Renal cortical epithelial cell (primary cell): ENCODE measurements at places on chromosomes 3 and 15. TPM values are rescaled to one million over a fixed set of nuclear protein-coding genes. Genes with fewer than 3 reads are reported as not detected.

- no peak for DNase-seq
Observed at GRCh38 chr3:177883957-177884356, 652.3 kb upstream of the KCNMB2 start.

DNA sequence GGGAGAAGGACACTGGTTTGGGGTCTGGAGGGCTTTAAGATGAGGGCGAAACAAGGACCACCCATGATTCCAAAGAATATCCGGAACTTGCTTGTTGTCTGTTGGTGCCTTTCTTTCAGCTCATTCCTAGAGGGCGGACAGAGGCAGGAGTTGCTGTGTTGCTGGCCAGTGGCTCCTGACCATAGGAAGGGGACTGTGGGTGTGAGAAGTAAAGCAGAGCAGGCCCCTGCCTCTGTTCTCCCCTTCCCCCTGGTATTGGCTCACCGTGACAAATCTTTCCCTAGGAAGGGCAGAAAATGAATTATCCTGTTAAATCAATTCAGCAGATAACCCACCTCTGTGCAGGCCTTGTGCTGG lies 89.1 kb downstream of the LIPC start:
- no peak for DNase-seq

DNA sequence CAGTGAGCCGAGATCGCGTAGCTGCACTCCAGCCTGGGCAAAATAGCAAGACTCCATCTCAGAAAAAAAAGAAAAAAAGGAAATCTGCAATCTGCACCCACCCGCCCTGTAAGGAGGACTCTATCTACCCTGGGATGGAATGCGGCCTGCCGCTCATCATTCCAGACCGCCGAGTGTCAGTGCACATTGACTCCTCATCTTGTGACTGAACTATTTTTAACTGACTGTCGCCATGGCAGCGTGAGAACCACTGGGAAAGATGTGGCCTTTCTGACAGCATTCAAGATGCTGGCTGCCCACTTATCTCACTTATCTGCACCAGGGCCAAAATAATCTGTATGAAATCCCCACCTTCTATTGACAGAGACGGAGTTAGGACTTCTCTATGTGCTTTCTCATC lies 38.8 kb upstream of the ANKRD34C start:
- no peak for DNase-seq

DNA sequence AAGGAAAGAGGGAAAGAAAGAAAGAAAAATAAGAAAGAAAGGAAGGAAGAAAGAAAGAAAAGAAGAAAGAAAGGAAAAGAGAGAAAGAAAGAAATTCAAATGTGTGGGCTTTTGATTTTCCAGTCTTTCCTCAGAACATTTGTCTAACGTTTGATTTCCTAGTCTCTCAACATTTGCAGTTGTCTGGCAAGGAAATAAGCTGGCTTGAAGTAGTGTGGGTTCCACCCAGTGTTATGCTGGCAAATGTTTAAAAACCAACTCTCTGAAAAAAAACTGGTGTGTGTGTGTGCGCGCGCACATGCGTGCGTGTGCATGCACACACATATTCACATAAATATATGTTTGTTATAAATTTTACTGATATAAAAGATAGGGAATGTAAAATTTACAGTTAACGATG lies 54.6 kb upstream of the C3orf49 start:
- no peak for DNase-seq

DNA sequence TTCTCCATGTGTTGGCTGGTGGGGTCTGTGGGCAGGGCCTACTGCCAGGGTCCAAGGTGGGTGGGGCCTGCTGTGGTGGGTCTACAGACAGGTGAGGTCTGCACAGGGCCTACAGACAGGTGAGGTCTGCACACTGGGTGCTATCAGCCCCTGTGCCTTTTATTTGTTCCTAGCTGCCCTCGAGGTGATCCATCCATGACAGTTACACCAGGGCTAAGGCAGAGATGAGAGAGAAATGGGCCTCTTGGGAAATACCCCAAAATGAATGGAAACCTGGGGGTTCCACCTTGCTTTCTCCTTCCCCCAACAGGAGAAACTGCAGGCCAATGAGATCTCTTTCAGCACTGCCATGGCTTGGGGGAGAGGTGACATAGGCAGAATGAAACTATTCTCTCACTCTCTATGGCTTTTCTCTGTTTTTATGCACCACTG lies 36.4 kb downstream of the CFAP100 start:
- no peak for DNase-seq

DNA sequence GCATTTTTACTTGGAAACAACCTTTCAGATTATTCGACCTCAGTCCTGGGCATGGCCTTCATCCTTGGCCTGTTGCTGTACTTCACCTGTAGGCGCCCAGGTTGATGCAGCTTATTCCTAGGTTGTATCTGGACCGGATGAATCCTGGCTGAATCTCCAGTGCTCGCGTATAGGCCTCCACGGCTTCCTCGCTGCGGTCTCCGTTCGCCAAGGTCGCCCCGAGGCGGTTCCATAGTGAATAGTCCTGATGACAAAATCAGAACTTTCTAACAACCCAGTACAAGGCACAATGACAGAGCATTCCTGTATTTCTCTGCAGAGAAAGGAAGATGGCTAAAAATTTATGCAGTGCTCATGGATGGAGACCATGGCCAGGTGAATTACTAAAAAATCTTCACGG lies 154.7 kb downstream of the USP13 start:
- DNase-seq = no peak

- peak; percentile 68 for DNase-seq
Observed at GRCh38 chr15:57444877-57445513, 68.7 kb downstream of the CGNL1 start.

GRCh38 chr15:61141497-61142125 lies 87.5 kb downstream of the RORA start:
- no peak for DNase-seq

DNA sequence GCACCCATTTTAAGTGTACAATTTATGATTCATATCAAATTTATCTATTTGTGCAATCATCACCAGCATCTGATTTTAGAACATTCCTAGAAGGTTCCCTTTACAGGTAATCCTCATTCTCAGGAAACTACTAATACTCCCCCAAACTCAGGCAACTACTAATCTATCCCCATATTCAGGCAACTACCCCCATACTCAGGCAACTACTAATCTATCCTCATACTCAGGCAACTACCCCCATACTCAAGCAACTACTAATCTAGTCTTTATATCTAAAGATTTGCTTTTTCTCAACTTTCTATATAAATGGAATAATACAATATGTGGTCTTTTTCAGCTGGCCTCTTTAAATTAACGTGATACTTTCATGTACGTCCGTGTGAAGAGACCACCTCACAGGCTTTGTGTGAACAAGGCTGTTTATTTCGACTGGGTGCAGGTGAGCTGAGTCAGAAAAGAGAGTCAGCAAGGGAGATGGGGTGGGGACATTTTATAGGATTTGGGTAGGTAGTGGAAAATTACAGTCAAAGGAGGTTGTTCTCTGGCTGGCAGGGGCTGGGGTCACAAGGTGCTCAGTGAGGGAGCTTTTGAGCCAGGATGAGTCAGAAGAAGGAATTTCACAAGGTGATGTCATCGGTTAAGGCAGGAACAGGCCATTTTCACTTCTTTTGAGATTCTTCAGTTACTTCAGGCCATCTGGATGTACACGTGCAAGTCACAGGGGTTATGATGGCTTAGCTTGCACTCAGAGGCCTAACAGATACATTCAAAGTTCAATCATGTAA lies 1444.5 kb upstream of the CADM2 start:
- DNase-seq = peak; percentile 62

DNA sequence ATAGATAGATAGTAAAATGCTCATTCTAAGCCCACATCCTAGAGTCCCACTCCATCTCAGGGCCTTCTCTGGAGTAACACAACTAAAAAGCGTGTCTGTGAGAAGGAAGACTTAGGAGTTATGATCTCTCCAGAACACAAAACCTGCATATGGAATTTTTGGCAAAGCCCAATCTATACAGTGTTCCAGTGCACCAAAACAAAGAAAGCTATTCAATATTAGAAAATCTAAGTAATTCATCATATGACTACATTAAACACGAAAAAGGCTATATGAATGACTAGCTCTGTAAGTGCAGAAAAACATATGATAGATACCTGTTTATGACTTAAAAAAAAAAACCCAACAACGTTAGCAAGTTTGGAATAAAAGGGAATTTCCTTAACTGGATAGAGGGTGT lies 27.7 kb downstream of the MTMR10 start:
- no peak for DNase-seq

GRCh38 chr3:98680723-98681122 lies 82.4 kb upstream of the ST3GAL6 start:
- DNase-seq = peak; percentile 94

- peak; percentile 88 for DNase-seq
Observed at GRCh38 chr3:40827942-40828688, 303.4 kb downstream of the ZNF621 start.

- no peak for DNase-seq
Observed at GRCh38 chr15:52439470-52439869, 89.2 kb downstream of the MYO5A start.

- no peak for DNase-seq
Observed at GRCh38 chr3:56819016-56819809, 17.5 kb upstream of the ARHGEF3 start.

DNA sequence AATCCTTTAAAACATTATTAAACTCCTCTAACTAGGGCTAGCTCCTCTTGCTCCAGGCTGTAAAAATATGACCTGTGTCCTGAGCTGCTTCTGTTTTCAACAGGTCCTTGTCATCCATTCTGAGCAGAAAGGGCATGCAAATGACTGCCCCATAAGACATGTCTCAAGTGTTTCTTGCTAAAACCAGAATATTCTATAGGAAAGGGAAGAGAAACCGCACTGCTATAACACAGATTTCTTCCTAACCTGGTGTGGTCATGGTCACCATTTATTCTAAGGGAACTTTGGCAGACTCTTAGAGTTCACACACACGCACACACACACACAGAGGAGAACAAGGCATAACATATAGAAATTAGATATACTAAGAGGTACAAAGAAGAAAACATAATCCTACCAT lies 34.2 kb upstream of the B3GNT5 start:
- DNase-seq = no peak

DNA sequence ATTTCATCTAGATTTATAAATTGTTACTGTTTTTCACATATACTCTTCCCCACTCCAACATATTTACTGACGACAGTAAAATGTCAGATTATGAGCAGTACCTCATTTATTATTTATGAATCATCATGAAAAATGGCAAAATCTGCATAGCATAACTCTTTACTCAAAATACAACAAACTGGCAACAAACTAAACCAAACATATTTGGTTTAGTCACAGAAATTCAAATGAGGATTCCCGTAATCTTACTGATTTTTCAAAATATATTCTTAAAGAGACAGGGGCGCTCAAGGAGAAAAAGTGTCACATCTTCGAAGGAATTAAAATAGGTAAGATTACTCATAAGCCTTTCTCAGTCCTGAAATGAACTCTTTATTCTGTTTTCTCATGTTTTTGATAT lies 3.0 kb upstream of the GPR87 start:
- DNase-seq = no peak

SLC6A1 gene
- not detected in 2 replicates for total RNA-seq

OIP5 gene
- 0.60 and 6.1 TPM in 2 replicates for total RNA-seq

EOMES gene
- total RNA-seq = not detected in 2 replicates

PLS1 gene
- total RNA-seq = 57.0 and 83.5 TPM in 2 replicates

DNASE1L3 gene
- not detected in 2 replicates for total RNA-seq
